NCI-H1105 treated with DMSO at 0.1 percent for 48 hours (cell line): ENCODE measurements at places on chromosomes 5 and 9.

GRCh38 chr5:120083851-120084542 lies 380.1 kb upstream of the PRR16 start:
- DNase-seq = no peak

- DNase-seq = no peak
Measured at GRCh38 chr5:132003982-132004381, 7.5 kb downstream of the ACSL6 start.

- DNase-seq = no peak
Measured at GRCh38 chr5:161535762-161536161, 10.8 kb downstream of the GABRB2 start.

DNA sequence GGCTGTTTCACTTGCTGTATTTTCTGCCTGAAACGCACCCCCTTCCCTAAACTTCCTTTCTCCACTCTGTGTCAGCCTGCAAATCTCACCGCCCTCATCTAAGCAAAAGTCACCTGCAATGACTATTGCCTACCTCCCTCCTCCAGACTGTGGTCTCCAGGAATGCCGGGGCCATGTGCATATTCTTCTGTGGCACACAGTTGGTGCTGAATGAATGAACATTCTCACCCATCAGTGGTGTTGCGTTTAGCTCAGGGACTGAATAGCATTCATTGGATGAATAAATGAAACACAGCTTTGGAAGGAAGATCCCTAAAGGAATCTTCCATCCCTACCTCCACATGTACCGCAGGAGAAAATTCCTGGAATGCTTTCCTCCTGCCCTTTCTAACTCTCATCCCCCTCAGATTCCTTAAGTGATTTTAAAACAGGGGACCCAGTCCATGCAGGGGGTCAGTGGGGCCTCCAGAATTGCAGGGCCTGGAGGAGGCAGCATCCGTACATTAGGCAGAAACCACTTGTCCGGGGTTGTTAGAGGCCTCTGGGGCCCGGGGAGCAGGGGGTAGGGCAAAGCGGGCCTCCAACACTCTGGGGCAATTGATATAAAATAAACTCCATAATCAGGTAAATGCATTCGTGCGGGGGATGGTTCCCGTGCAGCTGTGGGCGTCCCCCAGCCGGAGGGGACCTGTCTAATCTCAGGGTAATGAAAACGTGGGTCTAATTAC lies 28.3 kb upstream of the PTGS1 start:
- DNase-seq = no peak

DNA sequence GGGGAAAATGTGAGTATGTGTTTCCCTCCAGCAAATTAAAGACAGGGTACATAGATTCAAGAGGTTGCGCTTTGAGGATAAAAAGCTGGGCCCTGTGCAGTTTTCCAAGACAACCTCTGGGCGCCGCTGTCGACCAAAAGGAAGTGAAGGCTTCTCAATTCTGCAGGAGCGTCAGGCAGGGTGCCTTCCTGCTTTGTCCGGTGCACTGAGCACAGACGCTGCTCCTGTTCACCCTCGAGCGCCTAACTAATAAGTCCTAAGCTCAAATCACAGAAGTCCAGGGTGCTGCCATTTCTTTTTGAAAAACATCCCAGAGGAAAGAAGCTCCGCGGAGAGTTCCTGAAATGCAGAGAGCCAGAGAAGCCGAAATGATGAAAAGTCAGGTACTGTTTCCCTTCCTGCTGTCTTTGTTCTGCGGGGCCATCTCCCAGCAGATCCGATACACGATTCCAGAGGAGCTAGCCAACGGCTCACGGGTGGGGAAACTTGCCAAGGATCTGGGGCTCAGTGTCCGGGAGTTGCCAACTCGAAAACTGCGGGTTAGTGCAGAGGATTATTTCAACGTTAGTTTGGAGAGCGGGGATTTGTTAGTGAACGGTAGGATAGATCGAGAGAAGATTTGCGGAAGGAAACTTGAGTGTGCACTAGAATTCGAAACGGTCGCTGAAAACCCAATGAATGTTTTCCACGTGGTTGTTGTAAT lies at the start of gene PCDHGB1:
PCDHGB1 (plus strand) TSS at position 183 of the 703 bp plus-strand sequence; CDS start at position 345, 162 bp downstream.
- no peak for DNase-seq
